Suppressor macrophage treated with lipopolysaccharide for 1 hour (primary cell): ENCODE measurements at places on chromosomes 16 and 17.
A peak's percentile ranks its signal among the peaks of the same experiment; 100 is the strongest.

DNA sequence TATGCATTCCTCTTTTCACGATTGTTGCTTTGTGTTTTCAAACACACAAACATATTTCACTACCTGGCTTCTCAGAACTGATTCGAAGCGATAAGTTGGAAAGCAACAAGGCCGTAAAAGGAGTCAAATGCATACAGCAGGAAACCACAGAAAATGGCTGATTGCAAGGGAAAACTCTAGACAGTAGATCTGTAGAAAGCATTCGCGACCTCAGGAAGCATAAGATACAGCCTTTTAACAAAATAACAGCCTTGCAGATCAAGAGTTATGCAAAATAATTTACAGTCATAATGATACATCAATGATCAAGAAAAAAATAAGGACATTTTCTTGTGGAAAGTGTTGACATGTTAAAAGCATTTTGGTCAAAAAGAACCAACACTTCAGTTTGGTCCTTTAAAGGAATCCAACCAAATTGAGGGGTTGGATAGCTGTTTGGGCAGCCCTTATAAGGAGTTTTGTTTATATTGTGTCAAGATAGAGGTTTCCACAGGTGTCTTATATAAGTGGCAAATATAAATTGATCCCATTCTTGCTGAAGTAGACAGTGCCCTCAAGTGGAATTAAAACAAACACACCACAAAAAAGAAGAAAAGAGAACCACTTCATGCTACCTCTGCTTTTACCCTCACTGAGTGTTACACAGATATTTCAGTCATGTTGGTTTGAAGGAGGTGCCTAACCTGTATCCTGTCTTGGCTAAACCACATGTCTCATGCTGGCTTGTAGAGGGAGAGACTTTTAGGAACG is 5.5 kb downstream of the CYLD start:
- no peak for DNase-seq

DNA sequence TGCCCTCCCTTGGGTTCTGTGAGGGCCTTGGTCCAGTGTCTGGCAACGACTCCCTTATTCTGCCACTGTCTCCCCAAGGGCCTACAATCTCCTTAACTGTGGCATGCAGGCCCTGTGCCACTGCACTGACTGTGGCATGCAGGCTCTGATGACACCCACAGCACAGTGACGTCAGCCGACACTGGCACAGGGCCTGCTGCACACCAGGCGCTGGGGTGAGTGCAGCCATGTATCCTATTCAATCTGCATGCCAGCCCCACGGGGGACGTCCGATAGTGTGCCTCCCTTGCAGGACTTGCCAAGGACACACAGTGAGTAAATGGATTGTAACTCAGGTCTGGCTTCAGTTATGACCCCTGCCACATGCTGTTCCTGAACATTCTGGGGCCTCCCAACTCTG is 39.8 kb upstream of the RASD1 start:
- no peak for DNase-seq

DNA sequence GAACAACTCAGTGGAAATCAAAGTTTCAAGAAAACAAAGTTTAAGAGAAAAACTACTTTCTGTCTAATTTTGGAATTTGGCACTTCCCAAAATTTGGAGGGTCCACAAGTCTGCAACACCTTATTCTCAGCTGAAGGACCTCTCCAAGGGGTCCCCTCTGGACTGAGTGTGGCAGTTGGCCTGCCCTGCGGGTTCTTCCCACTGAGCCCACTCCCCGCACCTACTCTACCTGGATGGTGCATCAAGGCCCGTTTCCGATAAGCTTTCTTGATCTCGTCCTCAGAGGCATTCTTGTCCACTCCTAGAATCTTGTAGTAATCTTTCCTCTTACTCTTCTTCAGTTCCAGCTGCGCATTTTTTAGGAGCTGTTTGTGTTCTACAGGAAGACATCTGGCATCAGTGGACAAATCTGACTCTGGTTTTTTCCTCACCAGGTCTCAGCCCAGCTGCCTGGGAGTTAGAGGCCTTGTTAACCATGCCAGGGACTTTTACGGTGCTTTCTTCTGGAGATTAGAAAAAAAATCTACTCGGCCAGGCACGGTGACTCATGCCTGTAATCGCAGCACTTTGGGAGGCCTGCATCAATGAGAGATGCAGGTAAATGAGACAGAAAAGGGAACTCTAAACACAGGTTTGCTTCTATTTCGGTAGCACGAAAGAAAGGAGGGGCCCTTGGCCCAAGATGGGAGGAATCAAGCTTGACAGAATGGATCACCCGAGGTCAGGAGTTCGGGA is 15.6 kb downstream of the CNP start:
- DNase-seq, result no peak

DNA sequence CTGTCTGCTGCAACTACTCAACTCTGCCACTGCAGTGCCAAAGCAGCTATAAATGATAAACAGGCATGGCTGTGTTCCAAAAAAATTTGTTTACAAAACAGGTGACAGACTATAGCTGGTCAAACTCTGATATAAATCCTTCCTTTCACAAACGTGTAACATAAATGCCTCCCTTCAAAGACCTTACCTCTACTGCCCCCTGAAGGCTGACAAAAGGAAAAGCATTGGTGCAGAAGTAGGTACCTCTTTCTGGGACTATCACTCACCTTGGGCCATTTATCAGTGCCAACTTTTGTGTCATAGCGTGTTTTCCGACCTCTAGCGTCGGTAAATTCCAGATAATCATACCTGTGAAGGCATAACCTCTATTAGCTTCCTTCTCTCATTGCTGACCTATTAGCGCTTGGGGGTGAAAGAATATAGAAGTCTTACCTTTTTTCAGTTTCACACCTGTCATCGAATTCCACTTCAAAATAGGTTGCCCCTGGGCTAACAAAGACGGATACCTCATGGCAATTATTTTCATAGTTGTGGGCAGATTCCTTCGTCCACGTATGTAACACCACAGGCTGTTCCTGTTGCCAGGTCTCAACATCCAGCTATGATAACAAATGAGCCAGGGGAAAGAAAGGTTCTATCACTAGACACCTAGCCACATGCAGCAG is 67.9 kb downstream of the ZZEF1 start:
- DNase-seq, result peak; percentile 50

DNA sequence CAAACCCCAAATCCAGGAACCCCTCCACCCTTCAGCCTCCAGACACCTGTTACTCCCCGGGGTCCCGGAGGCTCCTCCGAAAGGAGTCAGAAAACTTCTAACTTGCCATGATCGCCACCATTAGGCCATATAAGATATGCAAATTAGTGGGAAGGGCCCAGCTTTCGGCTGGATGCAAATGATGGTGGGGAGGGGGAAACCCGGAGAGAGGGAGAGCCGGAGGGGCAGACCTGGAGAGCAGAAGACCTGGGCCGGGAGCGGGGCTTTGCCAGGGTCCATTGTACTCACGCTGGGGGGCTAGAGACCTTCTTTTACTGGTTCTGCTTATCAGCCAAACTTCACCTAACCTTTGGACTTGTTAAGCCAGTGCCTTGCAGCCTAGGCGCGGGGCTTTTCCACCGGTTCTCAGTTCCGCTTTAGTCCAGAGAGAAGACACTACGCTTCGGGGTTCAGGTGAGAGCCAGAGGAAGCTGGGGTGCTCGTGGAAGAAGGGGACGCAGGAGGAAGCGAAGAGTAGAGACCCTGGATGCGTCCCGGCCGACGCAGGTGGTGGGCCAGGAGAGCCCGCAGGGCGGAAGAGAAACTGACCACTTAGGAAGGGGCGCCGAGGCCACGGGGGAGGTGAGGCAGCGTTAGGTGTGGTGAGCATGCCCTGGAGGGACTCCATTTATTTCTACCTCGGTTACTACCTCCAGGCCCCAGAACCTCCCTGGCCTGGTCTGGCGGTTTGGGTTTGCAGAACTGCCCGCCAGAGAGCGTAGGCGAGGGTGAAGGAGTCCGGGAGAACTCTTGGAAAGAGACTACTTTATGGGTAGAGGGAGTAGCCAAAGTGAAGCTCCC is at the start of gene HNF1B:
TSS of gene HNF1B (minus strand) at position 99 of the 840 bp plus-strand sequence. CDS start 175 bp downstream, outside the sequence.
- DNase-seq, result peak; percentile 77

DNA sequence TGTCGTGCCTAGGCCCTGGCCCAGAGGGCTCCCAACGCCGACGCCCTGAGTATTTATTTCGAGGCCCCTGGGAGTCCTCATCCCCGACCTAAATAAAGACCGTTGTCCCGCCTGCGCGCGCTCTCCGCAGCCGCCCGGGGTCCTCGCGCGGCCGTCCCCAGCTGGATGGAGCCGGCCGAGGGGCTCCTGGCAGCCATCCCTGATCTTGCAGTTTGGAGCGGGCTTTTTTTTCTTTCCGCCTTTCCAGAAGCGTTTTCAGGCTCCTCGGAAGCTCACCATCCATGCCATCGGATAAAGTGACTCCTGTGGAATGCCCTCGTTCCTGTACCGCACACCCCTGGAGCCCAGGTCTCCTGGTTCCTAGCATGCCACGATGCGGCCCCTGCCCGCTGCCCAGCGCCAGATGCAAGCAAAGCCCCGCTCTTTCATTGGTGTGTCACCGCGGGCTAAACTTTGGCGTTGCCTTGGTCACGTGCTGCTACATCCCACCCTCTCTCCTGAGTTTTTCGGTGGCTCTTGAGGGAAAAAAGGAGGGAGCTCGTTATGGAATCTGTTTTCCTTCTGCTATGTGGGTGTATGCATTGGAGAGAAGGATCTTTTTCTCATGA is 716 bp downstream of the TMEM94 start:
- DNase-seq, result peak; percentile 34

DNA sequence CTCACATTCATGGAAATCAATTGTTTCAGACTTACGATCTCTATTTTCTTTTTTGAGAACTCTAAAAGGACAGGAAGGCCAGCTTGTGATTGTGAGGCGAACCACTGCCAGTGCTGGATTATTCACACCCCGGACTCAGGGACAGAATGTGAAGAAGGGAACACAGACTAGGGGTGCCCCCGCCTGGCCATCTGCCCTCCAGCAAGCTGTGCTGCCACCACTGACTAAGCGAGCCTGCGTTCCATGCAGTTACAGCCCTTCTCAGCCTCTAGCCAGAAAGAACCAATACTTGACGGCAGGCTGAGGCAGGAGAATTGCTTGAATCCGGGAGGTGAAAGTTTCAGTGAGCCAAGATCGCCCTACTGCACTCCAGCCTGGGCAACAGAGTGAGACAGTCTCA is 2.8 kb downstream of the HAGH start:
- no peak for DNase-seq

- DNase-seq, result no peak
Observed at GRCh38 chr17:61401389-61402072, 1.9 kb downstream of the TBX2 start.

DNA sequence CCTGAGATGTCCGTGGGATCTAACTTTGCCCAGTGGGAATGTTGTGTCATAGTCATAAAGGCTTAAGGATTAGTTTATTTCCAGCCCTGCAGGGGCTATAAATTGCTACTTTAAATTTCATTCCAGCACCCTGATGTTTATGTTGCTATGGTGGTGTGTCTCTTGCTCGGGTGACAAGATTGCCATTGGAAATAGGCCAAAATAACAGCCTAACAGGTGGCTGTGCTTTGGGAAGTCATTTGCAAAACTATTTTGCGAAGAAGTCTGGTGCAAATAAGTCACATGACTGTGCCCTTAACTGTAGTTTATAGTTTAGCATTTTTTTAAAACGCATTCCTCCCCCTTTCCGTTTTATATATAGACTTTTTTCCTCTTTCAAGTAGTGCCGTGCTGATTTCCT is 23.1 kb downstream of the PITPNC1 start:
- DNase-seq, result no peak

DNA sequence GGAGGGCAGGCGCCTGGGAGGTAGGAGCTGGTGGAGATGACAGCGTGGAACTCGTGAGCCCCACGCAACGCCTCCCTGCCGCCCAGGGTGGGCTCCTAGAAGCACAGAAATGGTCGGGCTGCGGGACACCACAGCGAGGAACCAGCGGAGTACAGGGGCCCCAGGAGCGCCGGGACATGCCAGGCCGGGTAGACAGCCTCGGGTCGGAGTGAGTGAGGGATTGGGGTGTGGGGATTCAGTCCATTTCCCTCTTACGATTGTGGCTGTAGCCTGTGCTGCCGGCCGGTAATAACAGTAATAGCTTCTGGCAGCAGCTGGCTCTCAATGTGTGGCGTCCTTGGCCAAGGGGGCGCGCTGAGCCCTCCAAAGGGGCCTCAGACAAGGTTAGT is 12.2 kb upstream of the CES3 start:
- DNase-seq, result no peak

GRCh38 chr16:14475370-14476139 is 154.5 kb downstream of the PARN start:
- no peak for DNase-seq

GRCh38 chr17:73338050-73338521 is 26.3 kb upstream of the CDC42EP4 start:
- no peak for DNase-seq

DNA sequence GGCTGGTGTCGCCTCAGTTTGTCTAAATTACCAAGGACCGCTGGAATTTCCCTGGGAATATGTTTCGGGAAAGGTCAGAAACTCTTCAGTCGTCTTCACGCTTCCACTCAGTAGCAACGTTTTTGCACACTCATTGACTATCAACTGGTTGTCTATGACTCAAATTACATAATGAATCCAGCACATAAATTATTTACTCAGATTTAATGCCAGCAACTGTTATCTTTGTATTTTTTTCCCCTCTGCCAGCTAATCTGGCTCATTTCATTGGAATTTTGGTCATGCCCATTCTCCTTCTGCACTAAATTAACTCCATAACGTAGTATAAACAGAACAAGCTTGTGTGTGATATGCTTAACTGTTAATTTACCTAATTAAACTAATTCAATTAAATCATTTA is 372.7 kb upstream of the ZFHX3 start:
- DNase-seq, result no peak

DNA sequence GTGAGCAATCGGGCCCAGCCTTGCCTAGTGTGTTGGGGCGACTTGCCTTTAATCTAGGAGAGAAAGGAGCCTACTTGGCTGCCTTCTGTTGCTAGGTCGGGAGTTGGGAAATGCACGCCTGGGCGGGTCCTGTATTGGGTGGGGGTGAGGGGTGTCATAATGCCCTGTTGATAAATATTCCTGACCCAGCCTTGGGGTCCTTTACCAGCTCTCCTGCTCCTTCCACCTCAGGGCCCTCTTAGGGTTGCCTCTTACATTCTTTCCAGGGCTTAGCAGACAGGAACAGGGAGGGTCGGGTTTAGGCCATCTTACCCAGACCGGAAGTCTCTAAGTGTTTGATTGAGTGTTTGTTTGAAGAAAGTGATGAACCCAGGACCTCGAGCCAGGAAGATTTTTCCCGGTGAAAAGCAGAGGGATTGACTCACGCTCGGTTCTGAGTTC is 112.9 kb downstream of the SEC14L1 start:
- DNase-seq, result no peak

DNA sequence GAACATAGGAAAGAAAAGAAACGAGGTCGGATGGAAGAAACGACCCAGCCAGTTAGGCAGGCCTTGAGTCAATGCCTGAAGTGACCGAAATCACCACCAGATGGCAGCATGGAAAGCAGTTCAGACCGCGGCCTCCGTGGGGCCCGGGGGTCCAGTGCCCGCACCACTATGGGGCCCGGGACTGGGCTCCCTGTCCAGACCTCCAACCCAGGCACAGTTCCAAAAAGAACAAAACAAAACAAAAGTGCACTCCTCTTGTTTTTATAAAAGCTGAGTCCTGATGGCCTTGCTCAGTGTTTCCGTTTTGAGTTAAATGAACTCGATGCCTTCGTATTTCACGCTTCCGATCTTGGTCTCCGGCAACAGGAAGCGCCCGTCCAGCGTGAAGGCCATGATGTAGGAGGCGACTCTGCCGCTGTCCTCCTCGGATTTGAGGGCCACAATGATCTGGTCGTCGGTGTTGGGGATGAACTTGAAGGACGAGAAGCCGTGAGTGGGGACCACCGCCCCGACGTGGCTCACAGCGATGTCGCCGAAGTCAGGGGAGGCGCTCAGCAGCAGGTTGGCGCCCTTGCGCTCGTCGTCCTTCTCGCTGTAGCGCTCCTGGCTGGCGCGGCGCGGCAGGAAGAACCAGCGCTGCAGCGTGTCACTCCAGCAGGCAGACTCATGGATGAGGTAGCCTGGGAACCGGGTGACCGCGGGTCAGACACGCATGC is 13.7 kb upstream of the LGALS3BP start:
- peak; percentile 62 for DNase-seq

GRCh38 chr17:63095879-63096278 is 129.8 kb downstream of the TANC2 start:
- DNase-seq, result no peak
